ENCODE measurements at places on chromosomes 12 and 14. TPM values are rescaled to one million over a fixed set of nuclear protein-coding genes. Genes with fewer than 3 reads are reported as not detected.

DNA sequence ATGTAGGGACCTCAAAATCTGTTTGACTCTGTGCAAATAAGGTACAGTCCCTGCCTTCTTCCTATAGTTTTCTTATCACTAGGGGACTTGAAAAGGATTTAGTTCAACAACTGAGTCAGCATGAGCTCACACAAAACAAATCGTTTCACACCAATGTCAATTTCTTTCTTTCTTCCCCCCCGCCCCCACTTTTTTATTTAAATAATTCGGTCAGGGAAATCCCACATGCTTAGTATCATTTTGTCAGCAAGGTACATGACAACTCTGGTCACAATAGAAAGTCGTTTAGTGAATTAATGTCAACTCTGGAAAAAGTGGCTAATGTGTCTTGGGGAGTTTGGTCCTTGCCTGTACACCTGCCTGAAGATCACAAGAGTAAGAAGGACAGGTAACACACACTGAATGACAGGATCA, 232.2 kb upstream of the PLEKHG7 start:
- DNase-seq, result no peak

DNA sequence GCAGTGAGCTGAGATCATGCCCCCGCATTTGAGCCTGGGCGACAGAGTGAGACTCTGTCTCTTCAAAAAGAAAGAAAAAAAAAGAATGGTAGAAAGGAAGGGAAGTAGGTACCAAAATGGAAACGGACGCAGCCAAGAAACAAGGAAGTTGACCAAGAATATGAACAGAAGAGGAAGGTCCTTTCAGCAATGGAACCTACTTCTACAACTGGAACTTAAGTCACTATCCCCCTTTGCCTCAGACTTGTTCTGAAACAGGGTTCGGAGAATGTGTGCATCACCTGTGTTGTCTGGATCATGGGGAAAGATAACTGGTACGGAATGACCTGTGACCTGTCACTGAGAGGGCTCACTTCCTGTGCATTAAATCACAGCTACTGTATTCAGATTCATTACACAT, 43.9 kb upstream of the RNASE1 start:
- no peak for DNase-seq

- no peak for DNase-seq
Measured at GRCh38 chr14:97266653-97267052, 469.5 kb downstream of the VRK1 start.

DNA sequence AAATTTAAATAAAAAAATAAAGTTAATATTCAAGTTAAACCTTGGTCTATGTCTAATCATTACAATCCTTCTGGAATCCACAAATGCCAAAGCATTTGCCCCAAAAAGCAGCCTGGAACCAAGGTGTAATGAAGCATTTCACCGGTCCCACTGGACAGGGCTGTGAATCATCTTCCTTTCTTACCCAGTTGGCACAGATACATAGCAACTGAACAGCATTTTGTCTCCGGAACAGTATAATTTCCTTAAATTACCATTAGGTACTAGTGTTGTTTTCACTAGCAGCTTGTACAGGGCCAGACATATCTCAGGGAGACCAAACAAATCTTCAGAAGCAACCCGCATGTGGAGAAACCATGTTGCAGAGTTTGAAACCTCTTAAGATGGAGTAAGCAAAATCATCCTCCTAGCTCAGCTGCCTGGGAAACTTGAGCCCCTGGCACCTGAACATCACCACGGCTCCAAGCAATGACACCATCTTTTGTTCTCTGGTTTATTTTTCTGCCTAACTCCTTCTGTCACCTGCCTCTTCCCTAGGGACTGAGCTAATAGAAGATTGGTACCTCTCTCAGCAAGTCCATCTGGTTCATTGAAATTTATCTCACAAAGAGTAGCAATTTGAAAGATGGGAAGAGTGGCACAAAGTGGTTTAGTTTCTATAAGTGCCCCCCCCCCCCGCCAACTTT, 17.9 kb upstream of the MDM1 start:
- DNase-seq, result no peak

DNA sequence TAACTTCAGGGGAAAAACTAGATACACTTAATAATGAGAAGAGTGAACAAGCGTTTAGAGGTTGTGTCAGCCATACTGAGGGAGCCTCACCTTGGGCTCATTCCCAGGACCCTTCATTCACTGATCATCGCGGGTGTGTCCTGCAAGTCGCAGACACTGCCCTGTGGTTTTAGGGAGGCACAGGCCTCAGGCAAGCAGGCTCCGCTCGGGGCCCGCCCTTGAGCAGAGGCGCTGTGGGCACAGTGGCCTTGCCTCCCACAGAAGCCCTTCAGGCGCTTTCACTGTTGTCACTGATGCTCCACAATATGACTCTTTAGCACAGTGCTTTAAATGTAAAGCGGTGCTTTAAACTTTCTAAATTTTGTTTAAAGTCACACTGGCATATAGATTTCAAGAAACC, 67.4 kb downstream of the DDX51 start:
- DNase-seq, result no peak

DNA sequence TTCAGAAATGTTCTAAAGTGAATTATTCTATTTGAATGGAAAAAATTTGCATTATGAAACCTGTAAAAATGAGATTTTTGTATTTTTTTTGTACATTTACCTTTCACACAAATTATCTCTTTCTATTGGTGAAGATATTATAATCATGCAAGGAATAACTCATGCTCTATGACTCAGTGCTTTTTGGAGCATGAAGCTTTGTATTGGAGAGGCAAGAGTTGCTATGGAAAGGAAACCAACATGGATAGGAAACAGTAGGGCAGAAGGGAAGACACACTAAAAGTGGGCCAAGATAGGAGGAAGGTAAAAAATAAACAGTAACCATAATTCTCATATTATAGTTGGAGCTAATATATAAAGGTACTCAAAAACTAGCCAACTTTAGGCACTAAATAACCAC, 79.0 kb downstream of the PLCZ1 start:
- DNase-seq, result no peak

GRCh38 chr12:14845350-14845750, 2.0 kb upstream of the ART4 start:
- no peak for DNase-seq

DNA sequence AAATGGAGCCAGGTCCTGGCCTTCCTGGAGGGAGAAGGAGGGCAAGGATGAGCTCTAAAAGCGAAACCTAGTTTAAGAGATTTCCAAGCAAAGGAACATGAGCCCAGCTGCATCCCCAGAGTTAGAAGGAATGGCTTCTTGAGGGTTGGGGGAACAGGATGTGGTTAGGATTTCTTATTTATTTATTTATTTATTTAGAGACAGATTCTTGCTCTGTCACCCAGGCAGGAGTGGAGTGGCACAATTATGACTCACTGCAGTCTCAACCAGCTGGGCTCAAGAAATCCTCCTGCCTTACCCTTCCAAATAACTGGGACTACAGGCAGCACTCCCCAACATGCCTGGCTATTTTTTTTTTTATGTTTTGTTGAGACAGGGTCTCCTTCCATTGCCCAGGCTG, 25.3 kb upstream of the TMEM106C start:
- no peak for DNase-seq

DNA sequence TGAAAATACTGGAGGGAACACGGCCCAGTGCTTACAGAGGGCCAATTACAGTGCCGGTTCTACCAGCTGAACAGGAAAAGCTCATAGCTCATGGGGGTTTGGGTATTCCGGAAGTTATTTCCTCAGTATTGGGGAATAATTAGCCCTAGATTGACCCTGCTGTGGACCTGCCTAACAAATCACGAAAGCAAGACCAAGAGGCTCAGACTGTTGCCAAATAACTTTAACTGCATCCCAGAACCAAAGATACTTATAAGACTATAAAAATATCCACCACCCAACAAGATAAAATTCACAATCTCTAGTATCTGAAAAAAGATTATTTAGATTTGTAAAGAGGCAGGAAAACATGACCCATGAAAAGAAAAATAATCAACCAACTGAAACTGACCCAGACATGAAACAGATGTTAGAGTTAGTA, 8.0 kb upstream of the OR5AU1 start:
- peak; percentile 54 for DNase-seq

TSPAN8 gene
- total RNA-seq, result 7.5 TPM

SLC6A12 gene
- total RNA-seq, result 3.4 TPM

OR4E2 gene
- total RNA-seq, result not detected

CACNA2D4 gene
- 2.6 TPM for total RNA-seq

ESR2 gene
- total RNA-seq, result 0.21 TPM

CLECL1 gene
- total RNA-seq, result not detected

P3H3 gene
- total RNA-seq, result 18.2 TPM

SLC25A47 gene
- total RNA-seq, result not detected

Measured in left lung (tissue), 14 donors.